Left lung (tissue), 14 donors: ENCODE measurements at places on chromosomes 4 and X. TPM values are rescaled to one million over a fixed set of nuclear protein-coding genes. Genes with fewer than 3 reads are reported as not detected.

- no peak overlapping the region for H3K27ac ChIP-seq
- no peaks in the 10 kb centered on the region for H3K4me1 ChIP-seq
- H3K4me3 ChIP-seq, result no peak overlapping the region
- no peaks in the 10 kb centered on the region for H3K27me3 ChIP-seq
- H3K36me3 ChIP-seq, result no peaks in the 10 kb centered on the region
Observed at GRCh38 chr4:172650758-172651530, 517.7 kb upstream of the GALNT7 start.

GRCh38 chr4:18582841-18583240 lies 561.3 kb upstream of the LCORL start:
- DNase-seq, result no peak
- H3K4me3 ChIP-seq, result no peak overlapping the region

GRCh38 chr4:37132351-37132974 lies 112.1 kb upstream of the NWD2 start:
- H3K4me1 ChIP-seq, result no peaks in the 10 kb centered on the region
- no peaks in the 10 kb centered on the region for H3K27me3 ChIP-seq
- H3K27ac ChIP-seq, result no peak overlapping the region
- DNase-seq, result no peak

PABPC1L2A gene
- not detected for total RNA-seq

DNA sequence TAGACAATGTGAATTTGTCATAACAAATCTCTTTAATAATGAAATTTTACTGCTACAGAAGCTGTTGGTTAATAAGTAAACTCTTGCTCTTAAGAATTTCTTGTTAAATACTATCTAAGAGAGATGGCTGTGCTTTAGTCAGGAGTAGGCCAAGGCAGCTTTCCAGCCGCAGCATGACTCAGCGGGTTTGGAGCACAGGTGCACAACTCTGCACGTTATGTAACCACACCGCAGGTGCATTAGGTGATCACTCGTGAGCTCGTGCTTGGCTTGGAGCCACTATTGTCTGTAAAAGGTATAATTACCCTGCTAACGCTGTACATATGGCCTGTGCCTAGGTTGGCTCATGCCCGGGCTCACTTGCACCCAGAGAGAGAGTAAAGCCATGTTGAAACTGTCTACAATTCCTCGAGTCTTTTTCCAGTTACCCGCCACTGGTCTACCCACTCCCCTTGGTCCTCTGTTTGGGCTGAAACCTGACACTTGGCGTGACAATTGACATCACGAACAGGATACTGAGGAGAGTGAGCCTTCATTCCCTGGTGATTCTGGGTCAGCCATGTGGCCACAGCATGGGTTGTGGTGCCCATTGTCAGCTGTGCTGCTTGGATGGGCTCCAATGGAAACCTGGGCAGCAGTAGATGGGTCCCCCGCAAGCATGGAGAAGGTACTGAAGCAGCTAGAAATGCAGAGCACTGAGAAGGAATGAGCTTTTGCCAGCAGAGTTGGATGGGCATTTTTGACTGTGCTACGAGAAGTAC lies 18.4 kb upstream of the ANAPC4 start:
- peak; percentile 82 for DNase-seq
- H3K27me3 ChIP-seq, result no peaks in the 10 kb centered on the region
- H3K4me3 ChIP-seq, result no peak overlapping the region
- peak overlapping the region; percentile 25 for H3K27ac ChIP-seq
- H3K36me3 ChIP-seq, result no peaks in the 10 kb centered on the region
